ENCODE measurements at places on chromosomes 7 and 10. TPM values are rescaled to one million over a fixed set of nuclear protein-coding genes. Genes with fewer than 3 reads are reported as not detected.

The SLC16A9 gene
- 0.20 TPM for total RNA-seq

The IL6 gene
- 11.5 TPM for total RNA-seq

The EGR2 gene
- 6.8 TPM for total RNA-seq

The UCMA gene
- not detected for total RNA-seq

The HOXA4 gene
- not detected for total RNA-seq

The H2BK1 gene
- total RNA-seq = not detected

The TNPO3 gene
- total RNA-seq = 26.3 TPM

The SPDYE8 gene
- not detected for total RNA-seq

The LIPK gene
- not detected for total RNA-seq

The GPR141 gene
- not detected for total RNA-seq

The SAP25 gene
- total RNA-seq = 0.36 TPM

The TFEC gene
- 0.37 TPM for total RNA-seq

The DYNC1I1 gene
- total RNA-seq = 43.4 TPM

The FGF8 gene
- total RNA-seq = not detected

The RASA4B gene
- 1.3 TPM for total RNA-seq

All from heart right ventricle (tissue), 16 donors.